Ammon's horn (tissue), 1 donor: ENCODE measurements at places on chromosomes 11 and 22.

DNA sequence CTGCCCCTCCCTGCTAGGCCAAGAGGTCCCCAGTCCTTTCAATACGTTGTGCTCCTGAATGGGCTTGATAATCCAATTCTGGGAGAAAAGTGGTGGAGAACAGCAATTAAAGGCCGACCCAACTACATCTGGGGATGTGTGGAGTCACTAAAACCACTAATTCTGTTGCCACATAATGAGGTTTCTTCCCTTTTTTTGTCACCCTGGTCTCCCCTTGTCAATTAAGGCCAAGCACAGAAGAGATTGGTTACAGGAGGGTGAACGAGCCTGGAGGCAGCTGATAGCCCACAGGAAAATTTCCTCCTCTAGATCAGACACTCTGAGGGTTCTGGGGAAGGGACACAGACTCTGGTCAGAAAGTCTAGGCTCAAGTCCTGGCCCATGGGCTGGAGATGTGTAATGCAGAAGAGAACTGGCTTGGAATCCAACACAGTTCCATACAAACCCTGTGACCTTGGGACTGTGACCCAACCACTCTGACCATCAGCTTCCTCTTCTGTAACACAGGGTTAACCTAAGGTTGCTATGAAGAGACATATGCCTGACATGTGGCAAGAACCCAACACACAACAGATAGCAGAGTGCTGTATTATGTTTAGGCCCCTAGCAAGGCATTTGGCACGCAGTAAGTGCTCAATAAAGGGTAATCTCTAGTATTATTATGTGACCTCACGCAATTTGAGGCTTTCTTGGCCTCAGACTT, 146.4 kb downstream of the CHST1 start:
- no peak for DNase-seq

DNA sequence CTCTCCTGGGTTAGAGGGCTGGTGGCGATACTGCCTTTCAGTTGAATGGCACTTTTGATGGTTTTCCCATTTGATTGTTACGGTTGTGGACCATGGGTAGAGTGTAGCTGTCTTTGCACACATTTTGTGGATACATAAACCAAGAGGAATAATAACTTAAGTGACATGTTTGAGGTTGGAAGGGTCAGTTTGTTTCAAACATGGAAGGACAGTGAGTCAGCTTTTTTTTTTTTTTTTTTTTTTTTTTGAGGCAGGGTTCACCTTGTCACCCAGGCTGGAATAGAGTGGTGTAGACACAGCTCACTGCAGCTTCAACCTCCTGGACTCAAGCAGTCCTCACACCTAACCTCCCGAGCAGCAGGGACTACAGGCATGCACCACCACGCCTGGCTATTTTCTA, 41.1 kb downstream of the PPFIA1 start:
- DNase-seq = no peak

- DNase-seq = no peak
These were observed 6.1 kb downstream of the NUP50 start for GRCh38 chr22:45169591-45170466.

DNA sequence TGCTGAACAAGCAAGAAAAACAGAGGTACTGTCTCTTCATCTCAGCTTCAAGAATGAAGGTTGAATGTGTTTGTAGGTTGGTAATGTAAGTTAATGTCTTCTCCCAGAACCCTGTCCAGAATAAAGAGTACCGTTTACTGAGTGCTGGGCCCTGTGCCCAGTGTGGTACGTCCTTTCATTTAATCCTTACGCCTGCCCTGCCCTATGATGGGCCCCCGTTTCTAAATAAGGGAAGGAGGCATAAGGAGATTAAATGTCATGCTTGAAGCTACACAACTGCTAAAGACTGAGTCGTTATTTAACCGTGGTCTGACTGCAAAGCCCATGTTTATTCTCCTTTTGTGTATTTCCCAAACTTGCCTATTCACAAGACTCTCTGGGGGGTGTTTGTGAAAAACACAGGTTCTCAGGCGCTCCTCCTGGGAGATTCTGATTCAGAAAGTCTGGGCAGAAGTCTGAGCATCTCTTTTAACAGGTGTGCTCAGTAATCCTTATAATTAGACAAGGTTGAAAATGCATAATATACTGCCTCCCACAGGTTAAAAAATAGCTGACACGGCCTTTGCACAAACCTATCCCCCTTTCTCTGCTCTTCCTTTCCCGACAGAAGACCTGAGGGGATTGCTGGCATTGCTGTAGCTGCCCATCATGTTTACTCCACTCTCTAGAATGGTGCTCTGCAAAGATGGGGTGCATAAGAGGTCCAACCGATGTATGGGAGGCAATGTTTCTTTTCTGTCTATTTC, 56.3 kb upstream of the ZBTB44 start:
- DNase-seq = no peak

- DNase-seq = no peak
These were observed 316.0 kb downstream of the ETS1 start for GRCh38 chr11:128271401-128271800.

DNA sequence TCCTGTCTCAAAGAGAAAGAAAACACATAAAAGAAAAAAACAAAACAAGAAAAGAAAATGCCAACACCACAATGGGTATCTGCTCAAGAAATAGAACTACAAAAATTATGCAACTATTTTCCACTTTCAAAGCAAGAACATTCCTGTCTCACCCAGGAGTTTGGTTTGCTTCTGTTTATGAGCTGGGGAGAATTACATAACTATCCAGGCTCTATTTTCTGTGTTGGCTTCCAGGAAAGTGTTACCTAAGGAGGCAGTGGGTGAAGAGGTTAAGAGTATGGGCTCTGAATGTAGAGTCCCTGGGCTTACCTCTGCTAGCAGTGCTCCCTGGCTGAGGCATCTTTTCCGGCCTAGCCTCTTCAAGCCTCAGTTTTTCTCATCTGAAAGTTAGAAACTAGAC, 426.7 kb downstream of the MIAT start:
- DNase-seq = no peak

DNA sequence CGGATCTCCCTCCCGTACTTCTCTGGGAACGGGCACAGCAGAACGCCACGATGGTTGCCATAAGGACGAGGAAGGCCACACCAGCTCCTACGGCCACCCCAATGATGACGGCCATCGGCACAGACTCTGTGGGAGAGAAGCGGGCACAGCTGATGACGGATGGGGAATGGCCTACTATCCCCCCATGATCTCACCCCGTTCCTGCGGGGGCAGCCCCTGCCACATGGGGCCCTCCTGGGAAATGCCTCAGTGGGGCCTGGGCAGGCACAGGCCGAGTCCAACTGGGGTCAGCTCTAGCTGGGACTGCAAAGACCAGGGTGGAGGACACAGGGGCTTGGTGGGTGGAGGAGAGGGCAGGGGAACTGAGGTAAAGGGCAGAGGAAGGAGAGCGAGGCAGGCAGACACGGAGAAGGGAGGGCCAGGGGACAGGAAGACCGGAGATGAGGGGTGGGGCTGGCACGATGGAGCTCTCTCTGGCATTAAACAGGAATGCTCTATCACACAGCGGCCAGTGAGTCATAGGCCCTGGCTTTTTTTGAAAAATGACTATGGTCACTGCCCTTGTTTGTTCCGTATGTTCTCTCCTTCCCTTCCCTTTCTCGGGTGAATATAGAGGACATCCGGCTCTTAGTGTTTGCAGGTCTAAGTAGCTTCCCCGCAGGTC, 76.0 kb downstream of the ST3GAL4 start:
- DNase-seq = no peak

DNA sequence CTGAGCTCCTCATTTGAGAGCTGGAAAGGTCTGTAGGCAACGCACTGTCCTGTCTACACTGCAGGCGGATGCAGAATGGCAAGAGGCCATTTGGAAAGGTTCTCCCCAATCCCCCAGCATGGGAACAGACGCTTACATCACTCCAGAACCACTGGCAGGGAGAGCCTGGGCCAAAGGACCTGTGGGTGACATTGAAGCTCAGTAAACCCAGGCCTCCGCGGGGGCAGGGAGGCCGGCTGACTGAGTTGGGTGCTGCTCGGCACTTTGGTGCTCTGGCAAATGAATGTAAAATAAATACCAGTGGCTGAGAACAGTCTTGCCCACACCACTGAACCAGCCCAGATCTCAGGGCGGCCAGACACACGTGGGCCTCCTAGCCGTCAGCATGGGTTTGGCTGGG, 22.4 kb downstream of the TOM1 start:
- no peak for DNase-seq

DNA sequence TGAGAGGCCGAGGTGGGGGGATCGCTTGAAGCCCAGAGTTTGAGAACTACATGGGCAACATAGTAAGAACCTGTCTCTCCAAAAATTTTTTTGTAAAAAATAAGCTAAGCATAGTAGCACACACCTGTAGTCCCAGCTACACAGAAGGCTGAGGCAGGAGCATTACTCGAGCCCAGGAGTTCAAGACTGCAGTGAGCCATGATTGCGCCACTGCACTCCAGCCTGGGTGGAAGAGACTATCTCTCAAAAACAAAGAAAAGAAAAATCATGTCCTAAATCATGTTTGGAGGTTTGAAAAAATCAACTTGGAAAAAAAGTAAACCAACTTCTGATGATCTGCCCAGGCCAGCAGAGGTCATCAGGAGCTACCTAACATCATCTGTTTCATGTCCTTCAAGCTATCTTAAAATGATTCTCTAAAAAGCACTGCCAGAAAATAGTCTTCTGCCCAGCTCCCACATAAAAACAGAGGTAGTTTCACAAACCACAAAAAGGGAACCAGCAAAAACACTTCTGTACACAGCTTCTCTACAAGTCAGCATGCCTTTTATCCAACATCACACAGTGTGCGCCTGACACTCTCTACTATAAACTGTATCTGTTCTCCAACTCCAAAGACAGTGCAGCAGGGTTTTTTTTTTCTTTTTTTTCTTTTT, 165.0 kb downstream of the SOX6 start:
- peak; percentile 54 for DNase-seq

DNA sequence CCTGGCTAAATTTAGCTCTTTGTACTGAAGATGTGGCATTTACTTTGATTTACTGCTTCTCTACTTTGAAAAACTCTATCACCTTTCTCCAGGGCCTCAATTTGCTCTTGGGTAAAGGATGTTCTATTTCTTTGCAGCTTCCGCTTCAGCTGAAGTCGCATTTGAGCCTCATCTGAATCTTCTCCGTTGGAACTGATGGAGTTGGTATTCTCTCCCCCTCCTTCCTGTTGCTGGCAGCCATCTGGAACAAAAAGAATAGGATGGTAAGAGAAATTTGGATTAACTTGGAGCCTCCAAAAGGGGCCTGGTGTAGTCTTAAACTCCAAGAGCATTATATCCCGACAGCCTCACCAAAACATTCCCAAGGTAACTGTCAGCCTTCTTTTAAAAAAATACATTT, 16.6 kb downstream of the PAX6 start:
- no peak for DNase-seq

GRCh38 chr22:47275605-47276449, 513.4 kb downstream of the TBC1D22A start:
- DNase-seq = no peak

DNA sequence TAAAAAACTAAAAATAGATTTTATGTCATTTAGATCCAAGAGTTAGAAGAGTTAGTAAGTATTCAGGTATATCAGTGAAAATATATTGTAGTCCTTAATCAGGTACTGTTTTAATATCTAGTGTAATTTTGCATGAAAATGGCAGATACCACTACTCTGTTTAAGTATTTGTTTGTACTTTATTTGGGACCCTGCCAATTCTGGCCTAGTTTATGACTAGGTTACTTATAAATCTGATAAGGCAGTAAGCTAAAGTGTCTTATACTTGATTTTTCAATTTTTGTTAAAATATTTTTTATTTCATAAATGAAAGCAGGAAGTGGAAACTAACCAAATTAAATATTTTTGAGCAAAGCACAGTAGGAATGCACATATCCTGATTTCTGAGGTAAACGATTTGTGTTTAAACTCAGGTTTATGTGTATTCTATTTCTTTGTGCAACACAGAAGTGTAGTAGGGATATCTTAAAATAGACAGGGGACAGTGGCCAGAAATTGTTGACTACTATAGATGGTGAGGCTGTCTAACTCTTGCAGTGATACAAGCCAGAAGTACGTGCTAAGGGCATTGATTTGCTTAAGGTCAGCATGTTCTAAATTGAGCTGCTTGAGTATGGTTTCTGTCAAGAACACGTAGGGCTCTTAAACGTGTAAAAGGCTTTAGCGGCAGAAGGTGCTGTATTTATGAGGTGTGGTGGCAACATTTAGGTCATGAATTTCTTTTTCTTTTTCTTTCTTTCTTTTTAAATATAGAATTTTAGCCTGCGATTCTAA, 34.0 kb downstream of the HIPK3 start:
- DNase-seq = no peak

DNA sequence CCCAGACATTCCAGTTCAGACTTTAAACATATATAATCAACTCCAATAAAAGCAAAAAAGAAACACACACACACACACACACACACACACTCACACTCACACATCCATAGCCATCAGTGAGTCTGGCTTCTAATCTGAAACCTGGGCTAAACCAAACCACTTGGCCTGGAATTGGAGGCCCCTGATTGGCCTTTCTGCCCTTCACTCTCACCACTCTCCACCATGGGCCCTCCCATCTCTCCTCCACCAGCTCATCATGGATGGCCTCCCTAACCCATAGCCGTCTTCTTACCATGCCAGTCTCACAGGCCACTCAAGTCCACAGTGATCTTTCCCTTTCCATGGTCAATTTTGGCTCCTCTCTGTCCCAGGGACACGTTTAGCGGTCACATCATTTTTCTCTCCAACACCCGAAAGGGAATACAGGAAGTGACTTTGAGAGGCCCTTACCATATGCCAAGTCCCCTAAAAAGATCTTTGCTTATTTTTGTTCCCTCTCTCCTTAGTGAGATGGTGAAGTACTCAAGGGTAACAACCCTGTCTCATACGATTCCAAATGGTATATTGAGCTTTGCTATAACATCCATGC, 66.6 kb downstream of the ENDOD1 start:
- no peak for DNase-seq

DNA sequence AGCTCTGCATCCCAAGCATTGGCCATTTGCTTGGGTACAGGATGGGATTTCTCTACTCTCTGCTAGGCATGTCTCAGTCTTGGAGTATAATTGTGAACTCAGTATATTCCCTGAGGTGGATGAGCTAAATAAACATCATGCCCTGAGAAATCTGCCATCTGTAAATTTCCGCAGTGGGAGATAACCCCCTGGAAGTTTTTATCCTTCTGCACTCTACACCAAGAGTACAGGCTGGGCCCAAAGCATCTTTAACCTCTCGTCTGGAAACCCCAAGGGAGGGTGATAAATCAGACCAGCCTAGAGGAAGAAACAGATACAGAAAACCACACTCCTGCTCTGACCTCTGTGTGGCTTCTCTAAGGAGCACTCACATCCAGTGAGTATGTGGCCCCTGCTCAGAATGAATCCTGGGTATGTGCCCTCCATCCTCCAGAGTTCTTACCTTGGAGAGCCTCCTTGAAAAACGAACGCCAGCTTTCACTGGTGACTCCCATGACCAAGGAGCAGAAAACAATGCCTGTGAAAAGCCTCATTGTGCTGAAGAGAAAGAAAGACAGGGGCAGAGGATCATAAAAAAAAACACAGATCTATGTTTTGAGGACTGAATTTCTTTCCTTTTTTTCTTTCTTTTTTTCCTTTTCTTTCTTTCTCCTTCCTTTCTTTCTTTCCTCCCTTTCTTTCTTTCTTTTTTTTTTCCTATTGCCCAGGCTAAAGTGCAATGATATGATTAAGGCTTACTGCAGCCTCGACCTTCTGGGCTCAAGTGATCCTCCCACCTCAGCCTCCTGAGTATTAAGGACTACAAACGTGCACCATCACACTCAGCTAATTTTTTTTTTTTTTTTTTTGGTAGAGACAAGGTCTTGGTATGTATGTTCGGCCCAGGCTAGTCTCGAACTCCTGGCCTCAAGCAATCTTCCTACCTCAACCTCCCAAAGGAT, 938 bp downstream of the SAA4 start:
- no peak for DNase-seq

GRCh38 chr11:129766898-129767604, 48.6 kb upstream of the TMEM45B start:
- DNase-seq = no peak
